MM.1S (cell line): ENCODE measurements at places on chromosomes 2 and 18.

DNA sequence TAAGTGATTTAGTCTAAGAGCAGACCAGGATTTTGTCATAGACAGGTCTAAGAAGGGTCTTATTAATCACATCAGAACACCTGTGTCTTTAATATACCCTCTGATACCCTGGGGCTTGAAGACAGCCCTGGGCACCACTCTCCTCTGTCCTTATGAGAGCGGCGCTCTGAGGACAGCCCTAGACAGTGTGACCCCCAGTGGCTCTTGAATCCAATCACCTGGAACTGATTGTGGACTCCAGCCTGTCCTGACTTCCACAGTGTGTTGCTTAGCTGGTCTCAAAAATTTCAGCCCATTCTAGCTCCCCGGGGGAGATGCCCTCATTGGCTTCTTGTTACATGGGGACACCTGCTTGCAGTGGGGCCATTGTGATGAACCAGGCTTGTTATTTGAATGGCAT is 195.8 kb upstream of the SMAD2 start:
- DNase-seq: no peak

DNA sequence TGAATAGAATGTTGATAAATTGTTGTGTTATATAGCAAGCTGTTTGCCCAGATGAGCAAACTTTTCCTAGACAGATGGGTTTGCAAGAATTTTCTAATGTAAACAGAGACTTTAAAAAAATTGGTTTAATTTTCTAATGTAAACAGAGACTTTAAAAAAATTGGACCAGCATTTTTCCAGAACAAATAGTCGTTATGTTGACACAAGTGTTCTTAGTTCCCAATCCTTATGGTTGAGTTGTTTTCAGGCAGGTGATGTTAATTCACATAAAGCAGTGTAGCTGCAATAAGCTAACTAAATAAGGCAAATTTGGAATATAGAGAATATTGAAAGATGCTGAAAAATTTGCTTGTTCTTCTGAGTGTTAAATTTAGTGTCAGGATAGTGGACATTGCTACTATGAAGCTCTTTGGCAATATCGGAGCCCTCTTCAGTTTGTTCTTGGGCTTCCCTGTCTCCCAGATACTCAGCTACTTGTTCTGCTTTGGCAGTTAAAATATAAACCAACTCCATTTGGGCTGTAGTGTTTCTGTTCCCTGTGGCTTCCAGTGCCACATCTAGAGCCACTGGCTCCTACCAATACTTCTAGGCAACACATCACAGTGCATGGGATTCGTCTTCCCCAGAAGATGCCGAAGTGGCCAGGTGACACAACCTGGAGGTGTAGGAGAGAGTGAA is 105.7 kb downstream of the DYNAP start:
- DNase-seq: no peak

GRCh38 chr18:67243799-67244587 is 272.5 kb downstream of the DSEL start:
- DNase-seq: peak; percentile 34

GRCh38 chr18:79405781-79406575 is 10.2 kb downstream of the NFATC1 start:
- DNase-seq: no peak

- DNase-seq: no peak
Observed at GRCh38 chr18:4172196-4173100, 282.7 kb downstream of the DLGAP1 start.

GRCh38 chr2:202098291-202098690 is 25.2 kb downstream of the KIAA2012 start:
- no peak for DNase-seq

DNA sequence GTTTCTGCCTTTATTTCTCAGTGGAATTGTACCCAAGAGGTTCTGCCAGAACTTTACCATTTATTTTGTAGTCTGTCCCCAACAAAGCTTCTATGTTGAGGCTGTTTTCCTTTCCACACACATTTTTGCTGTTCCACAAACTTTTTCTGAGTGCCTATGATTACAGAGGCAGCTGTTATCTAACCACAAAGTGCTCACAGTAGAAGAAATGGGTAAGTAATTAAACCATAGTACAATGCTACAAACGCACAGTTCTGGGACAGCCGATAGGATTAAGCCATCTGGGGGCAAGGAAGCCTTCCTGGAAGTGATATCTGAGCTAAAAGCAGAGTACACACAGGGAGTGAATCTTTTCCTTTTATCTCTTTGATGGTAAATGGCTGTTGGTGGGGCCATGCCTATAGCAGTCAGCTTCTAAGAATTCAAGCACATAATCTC is 3.9 kb upstream of the MGAT4A start:
- no peak for DNase-seq

DNA sequence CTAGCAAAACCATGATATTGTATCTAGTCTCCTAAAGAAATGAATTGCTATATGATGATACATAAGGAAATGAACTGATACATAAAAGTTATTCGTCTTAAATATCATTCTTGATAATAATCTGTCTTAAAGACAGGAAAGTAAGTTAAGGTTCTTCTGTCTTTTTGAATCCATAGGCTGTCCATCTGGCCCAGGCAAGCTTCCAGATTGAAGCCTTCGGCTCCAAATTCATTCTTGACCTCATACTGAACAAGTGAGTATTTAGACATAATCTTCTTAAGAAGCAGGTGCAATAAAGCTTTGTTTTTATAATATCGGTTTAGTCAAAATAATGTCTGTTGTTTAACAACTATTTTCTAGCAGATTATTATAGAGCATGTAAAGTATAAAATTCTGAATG is 37.7 kb downstream of the ADAM23 start:
- DNase-seq: no peak

GRCh38 chr2:120477198-120477597 is 131.3 kb downstream of the INHBB start:
- DNase-seq: no peak

- peak; percentile 66 for DNase-seq
Observed at GRCh38 chr18:35174093-35174731, 66.6 kb upstream of the ZNF397 start.

DNA sequence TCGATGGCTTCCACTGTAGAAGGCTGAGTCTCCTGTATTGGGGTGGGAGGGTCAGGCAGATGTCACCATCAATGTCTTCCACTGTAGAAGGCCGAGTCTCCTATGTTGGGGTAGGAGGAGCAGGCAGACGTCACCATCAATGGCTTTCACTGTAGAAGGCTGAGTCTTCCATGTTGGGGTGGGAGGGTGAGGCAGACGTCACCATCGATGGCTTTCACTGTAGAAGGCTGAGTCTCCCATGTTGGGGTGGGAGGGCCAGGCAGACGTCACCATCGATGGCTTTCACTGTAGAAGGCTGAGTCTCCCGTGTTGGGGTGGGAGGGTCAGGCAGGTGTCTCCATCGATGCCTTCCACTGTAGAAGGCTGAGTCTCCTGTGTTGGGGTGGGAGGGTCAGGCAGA is 117.5 kb upstream of the TPO start:
- DNase-seq: no peak

DNA sequence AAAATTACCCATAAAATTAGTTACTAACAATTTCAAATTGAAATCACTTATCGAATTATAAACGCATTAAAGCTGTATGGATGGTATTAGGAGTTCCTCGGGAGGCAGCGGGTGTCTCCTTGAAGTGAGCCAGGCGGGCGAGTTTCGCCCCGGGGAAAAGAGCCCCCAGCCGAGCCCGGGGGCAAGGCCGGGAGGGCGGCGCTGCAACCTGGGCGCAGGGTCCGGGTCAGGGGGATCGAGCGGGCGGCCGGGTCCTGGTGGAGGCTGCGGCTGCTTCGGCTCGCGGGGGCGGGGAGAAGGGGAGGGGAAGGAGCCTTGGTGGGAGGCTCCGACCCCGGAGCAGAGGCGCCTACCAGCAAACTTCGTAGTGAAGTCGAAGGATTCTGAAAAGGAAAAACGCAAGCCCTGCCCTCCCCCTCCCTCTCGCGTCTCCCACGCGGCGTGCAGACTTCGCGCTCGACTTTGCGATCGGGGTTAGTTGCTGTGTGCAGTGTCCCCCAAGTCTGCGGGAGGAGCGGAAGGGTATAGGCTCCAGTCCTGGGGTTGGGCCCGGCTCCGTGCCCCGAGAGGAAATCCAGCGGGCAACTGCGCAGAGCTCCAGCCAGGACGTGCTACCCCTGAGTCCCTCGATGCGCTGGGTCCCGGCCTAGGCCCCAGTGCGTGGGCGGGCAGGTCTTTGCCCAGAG is 140.8 kb downstream of the MEIS1 start:
- DNase-seq: no peak

DNA sequence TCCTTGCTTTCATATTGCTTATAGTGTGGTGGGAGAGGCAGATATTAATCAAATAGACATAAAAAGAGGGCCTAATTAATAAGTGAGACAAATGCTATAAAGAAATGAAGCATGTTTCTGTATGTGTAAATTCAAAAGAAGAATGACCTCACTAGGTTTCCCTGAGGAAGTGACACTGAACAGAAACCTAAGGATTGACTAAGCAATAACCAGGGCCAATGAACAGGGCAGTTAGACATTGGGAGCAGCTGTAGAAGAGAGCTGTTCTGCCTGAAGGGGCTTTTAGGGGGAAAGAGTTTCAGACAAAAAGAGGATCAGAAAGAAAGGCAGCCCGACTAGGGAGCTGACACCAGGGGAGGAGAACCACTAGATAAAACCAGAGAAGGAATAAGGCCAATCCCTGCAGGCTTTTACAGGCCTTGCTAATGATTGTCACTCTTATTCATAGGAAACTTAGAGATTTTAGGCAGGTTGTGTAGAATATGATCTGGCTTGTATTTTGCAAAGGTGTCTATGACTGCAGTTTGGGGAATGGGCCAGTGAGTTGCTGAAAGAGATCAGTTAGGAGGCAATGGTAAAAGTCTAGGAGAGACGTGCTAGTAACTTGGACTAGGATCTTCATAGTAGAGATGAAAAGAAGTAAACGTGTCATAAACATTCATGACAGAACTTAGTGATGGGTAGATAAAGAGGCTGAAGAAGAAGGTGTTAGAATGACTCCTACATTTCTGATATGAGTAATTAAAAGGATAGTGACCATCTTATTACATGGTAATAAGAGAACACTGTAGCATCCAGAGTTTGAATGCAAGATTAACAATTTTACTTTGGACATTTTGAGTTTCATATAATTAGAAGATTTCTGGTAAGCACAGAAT is 26.8 kb upstream of the NABP1 start:
- DNase-seq: no peak

- no peak for DNase-seq
Observed at GRCh38 chr2:27115519-27115918, 3.4 kb downstream of the CGREF1 start.

- DNase-seq: no peak
Observed at GRCh38 chr2:169038338-169038757, 7.2 kb upstream of the ABCB11 start.

GRCh38 chr2:165518611-165519010 is 49.1 kb downstream of the CSRNP3 start:
- DNase-seq: no peak

GRCh38 chr2:224520064-224520463 is 65.1 kb downstream of the CUL3 start:
- DNase-seq: peak; percentile 68

DNA sequence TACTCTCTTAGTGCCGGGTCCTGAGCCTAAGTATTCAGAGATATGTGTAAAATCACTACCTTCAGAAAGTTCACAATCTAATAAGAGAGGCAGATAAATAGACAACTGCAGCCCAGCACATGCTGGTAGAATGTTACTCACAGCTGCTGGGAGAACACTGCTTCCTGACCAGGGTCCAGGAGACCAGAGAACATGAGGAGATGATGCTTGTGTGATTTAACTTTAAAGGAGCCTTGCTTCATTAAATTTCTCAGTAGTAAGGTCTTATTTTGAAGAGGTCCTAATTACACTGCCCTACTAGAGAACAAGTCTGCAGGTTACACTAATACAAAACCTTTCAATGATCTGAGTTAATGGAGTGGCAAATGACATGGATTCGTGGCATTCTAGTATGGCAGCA is 209.9 kb upstream of the TRIB2 start:
- DNase-seq: no peak

- DNase-seq: no peak
Observed at GRCh38 chr2:85353876-85354285, 447 bp downstream of the RETSAT start.

DNA sequence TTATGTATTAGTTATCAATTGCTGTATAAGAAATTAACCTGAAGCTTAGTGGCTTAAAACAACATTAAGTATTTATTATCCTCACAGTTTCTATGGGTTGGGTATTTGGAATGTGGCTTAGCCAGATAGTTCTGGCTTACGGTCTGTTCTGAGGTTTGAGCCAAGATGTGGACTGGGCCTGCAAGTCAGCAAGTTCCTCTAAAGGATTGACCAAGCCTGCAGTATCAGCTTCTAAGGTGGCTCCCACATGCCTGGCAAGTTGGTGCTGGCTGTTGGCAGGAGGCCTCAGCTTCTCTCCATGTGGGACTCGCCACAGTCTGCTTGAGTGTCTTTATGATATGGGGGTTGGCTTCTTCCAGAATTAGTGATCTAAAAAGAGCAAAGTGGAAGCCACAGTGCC is 45.0 kb upstream of the TCF4 start:
- DNase-seq: no peak

- no peak for DNase-seq
Observed at GRCh38 chr2:66494708-66495107, 59.8 kb downstream of the MEIS1 start.

DNA sequence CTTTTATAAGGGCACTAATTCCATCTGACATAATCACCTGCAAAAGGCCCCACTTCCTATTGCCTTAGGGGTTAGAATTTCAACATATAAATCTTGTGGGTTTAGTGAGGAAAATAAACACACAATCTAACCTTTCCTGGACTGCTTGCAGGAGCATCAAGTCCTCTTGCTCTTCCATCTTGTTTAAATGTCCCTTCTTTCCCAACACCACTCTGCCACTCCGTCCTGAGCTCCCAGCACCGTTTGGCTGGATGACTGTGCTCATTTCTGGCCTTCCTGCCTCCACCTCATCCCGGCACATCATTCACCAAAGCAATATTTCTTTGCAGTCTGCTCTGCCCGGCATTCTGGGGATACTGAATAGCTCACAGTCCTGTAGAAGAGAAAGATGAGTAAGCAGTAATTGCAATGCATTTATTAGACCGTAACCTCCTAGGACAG is 247.8 kb downstream of the BCL2 start:
- no peak for DNase-seq

DNA sequence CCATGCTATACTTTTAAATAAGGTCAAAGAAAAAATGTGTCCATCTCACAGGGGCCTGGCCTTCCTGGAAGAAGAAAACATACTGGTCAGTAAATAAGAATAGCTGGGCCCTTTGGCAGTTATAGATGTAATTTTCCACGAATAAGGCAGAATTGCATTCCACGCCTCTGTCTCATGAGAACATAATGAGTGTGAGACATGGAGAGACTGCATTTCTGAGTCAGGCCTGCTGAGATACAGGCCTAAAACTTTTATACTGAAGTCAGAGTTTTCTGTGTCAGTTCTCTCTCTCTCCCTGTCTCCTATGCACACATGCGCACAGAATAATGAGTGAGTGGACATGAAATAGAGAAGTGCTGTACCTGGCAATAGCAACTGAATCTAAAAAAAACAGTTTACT is 20.4 kb upstream of the IL1R1 start:
- DNase-seq: no peak

- no peak for DNase-seq
Observed at GRCh38 chr2:19635951-19636510, 265.8 kb downstream of the TTC32 start.
